ENCODE measurements at places on chromosomes 7 and 10.

- no peak for DNase-seq
These were observed 26.8 kb upstream of the ZNF488 start for GRCh38 chr10:47410862-47411261.

DNA sequence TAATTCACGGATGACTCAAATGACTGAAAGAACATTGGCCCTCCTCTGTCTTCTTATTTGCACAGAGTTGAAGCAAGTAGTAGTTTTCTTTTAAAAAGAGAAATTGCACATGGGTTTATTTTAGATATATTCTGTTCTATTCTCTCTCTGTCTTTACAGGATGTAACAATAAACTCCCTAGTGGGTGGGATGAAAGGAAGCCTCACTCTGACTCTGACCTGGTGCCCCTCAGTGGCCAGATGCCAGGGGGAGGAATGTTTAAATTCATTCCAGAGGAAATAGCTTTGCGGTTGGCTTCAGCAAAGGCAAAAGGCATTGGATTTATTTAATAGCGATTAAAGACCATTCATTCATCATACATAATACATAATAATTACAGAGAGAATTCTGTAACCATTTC lies 156.4 kb upstream of the MTPN start:
- DNase-seq = no peak

DNA sequence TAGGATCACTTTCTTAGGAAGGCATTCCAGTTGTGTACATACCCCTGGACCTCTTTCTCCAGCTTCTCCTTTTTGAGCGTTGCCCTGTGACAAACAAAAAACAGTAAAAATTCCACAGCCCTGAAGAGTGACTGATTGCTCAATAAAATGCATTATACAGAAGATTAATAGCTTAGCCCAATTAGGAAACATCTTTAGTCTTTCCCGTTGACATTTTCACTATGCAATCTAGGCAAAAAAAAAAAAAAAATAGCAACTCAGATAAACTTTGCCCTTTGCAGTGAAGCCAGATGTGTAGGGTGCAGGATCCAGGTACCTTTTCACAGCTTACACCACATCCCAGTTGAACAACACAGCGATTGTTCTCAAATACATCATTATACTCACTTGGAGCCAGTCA lies 17.9 kb downstream of the COL28A1 start:
- DNase-seq = no peak

DNA sequence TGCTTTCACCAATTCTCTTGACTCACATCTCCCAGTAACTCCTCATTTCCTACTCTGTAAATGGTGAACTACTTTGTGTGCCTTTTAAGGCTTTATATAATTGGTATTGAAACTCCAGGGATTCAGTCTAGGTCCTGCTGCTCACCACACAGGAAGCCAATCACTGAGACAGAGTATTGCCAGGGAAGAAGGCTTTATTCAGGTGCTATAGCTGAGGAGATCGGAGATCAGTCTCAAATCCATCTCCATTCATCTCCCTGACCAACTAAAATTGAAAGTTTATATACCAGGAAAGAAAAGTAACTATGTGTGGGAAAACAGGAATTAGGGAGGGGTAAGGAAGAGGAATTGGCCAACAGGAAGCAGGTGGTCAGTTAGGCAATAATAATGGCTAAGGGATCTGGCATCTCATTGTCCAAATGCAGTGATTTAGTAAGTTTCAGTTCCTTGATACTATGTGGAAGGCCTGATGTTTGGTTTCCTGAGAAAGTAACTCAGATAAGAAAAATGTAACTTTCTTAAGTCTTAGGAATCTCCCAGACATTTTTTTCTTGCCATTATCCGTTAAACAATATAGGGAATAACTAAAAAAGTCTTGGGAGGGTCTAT lies 10.2 kb upstream of the SDHAF3 start:
- no peak for DNase-seq

DNA sequence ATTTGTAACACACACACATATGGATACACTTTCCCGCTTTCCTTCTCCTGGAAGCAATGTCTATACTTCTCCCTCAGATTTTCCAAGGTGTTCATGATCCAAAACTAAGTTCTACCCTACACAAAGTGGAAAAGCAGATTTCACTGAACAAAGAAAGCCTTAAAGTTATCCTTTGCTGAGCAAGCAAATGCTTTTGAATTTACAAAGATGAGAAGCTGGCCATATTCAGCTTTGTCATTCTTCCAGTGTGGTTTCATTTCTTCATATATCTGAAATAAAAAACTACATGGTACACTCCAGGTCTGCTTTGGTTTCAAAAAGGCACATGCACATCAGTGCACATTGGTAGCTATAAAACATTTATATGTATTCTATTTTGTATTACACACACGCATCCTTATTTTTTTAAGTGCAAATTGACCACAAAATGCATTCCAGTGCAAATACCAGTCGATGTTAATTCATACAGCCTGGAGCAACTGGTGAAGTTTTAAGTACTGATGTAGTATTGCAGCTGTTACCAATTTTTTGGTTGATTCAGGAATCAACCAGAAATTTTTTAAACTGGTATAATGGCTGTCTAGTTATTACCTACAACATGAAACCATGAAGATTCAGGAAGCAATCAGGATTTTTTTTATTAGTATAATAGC lies 65.5 kb upstream of the SRPK2 start:
- DNase-seq = no peak

DNA sequence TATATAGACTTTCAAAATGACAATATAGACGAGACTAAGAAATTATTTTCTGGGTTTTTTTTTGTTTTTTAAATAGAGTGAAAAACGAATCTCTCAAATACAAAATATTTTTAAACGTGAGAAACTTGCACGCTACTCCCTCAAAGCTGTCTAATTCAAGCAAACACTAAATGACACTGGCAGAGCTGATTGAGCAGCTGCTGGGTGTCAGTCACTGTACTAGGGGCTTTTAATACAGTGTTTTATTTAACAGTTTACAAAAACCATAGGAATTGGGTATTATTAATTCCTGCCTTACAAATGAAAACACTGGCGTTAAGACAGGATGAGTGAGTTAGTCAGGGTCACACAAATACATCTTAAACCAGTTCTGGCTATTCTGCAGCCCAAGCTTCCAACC lies 1209.6 kb upstream of the C7orf33 start:
- no peak for DNase-seq

- DNase-seq = no peak
These were observed 217.2 kb upstream of the PLXNA4 start for GRCh38 chr7:132793474-132793873.

GRCh38 chr10:100847440-100847839 lies 65.3 kb upstream of the SLF2 start:
- no peak for DNase-seq

DNA sequence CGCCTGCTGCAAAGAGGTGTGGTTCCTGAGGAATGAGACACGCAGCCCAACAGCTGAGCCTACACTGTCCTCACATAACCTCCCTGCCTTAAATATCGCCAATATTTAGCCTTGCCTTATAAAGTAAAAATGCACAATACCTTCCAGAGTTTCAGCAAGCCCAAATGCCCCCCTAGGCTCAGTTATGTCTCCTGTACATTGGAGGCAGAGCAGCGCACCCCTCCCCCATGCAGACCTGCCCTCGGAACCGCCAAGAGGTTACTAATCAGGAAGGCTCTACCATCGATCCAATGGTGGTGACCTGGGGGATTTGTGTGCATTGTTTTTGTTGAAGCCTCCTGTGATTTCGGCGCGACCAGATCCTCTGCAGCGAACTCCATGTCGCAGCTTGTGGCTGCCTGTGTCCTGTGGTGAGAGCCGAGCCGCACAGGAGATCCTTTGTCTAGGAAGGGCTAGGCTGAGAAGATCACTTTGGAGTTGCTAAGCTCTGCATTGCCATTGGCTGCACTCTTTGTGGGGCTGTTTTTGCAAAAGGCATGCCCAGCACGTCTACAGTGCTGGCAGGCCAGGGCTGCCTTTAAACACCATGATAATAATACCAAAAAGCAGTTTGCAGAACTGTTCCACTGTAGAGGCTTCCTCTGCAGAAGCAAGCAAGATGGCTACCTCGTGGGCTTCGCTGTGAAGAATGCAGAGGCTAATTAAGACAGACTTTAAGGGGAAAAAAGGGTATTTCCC lies 40.1 kb downstream of the TET1 start:
- peak; percentile 22 for DNase-seq

DNA sequence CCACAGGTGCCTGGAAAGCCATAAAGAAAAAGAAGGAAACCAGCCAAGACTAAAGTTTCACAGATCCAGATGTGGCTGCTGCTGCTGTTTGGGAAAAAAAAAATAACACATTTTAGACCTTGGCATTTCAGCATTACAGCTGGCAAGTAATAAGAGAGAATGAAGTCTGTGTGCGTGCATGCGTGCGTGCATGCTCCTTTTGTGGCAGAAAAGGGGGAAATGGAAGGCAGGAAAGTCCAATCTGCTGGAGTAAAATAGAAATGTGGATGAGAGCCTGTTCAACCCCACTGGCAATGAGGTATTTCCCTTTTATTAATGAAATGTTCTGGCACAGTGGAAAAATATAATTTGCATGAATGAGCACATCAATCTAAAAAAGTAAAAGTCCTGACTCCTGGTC lies 137.0 kb upstream of the SEMA3A start:
- DNase-seq = no peak

DNA sequence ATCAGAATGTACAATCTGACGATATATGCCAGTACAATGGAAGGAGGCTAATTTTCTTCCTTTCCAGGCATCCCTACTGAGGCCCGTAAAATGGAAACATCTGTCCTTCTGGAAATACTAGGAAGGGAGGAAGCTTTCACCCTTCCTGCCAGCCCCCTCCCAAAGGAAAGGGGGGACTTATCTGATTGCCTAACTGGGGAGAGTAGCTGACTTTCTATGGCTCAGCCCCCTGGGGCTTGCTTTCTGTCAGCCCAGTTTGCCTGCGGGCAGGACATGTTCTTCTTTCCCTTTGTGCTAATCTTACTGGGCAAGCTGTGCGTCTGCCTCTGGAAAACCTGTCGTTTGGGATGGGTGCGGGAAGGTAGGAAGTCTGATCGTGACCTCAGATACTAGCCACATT lies 508.9 kb downstream of the SUGCT start:
- DNase-seq = no peak

DNA sequence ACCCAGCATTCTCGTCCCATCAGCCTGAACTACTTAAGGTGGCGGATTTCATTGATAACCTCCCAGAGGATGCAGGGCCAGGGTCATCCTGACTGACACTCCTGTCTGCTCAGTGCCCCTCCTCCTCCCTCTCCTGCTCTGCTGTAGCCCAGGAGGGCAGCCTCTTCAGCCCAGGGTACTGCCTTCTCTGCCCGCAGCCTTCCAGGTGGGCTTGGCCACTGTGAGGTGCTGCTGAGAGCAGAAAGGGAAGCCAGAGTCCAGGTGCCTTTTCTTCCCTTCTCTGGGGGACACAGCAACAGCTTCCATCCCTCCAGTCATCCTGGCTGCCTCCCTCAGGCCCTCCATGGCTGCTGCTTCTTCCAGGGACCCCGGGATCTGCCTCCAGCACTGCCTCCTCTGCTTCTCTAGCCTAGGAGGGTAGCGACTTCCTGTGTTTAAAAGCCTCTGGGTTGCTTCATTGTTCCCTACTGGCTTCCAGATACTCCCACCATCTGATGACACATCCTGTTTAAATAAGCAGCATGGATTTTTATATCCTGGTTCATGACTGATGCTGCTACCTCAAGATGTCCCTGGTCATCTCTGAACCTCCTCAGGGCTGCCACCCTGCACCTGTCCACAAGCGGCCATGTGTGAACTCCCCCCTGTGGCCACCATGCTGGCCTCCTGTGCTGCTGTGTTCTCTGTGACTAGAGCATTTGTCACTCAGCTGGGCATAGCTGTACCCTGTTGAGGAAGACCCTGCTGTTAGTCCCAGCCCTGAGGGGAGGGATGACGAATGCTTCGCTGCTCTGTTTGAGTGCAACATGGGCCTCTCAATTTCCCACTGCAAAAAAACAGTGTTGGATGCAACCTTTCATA lies 55.8 kb downstream of the AKR1C4 start:
- no peak for DNase-seq

DNA sequence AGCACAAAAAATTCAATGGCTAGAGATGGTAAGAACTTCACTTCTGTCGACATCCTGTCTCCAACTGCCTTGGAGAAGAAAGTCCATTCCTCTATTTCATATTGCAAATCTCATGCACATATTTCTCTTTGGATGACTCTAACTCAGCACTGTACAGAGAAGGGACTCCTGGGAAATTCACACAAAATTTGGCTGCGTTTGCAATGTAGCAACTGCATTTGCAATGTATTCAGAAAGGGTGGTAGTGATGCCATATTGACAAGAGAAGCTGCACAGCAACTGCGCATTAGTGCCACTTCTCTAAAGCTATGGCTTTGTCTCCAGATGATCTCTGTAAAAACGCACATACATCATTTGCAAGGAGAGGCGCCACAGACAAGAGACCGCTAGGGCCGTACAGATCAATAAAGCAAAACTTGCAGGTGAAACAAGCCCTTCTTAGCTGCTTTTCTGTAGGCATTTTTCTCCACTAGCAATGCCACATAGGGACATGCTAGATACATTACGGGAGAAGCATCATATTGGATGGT lies 389.5 kb downstream of the TCERG1L start:
- DNase-seq = no peak

GRCh38 chr10:97858001-97858439 lies 8.4 kb downstream of the GOLGA7B start:
- no peak for DNase-seq

DNA sequence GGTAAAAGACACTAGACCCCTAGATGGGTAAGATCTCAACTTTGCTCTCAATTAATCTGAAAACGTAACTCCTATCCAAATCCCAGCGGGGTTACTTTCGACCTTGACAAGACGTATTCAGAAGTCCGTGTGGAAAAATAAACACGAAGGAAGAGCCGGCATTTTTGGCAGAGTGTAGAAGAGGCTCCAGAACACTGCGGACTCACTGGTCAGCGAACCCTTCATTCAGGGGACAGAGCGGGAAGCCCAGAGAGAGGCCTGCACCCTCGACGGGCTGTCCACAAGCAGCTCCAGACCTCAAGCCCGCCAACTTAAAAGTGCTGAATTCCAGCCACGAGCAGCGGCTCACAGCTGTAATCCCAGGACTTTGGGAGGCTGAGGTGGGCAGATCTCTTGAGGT lies 54.7 kb downstream of the DPYSL4 start:
- no peak for DNase-seq

DNA sequence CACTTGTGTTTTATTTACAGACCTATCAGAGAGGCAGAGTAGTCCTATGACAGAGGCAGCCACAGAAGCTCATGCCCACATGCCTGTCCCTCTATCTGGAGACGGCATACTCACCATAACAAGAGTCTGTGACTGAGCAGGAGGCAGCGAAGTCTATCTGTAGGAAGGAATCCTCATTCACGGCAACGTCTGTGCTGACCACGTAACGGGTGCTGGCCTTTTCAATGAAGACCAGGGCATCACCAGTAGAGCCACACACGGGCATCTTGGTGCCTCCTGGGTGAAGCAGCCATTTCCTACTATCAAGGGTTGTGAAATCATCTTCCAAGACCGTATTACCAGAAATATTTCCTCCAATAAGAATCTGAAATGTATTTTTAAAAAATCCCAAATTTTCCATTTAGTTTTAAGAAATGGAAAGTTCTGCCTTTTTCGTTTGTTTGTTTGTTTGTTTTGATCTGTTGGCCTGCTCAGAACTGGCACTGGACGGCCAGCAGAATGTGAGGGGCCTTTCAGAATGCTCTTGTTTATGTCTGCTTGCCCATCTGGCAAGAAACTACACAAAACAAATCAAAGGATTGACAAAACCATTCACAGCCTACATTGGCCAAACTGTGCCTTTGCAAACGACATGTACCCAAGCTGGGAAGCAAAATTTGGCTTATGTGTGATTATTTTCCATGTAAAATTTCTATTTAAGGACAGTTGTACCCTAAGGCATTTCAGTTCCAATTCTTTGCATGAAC lies 93.1 kb upstream of the SLC26A5 start:
- no peak for DNase-seq
